Lung (tissue), 17 donors: ENCODE measurements at places on chromosomes 13 and 19. TPM values are rescaled to one million over a fixed set of nuclear protein-coding genes. Genes with fewer than 3 reads are reported as not detected.
A peak's percentile ranks its signal among the peaks of the same experiment; 100 is the strongest.

PRODH2 gene
- total RNA-seq, result not detected

OSCAR gene
- 77.4 TPM for total RNA-seq

DNA sequence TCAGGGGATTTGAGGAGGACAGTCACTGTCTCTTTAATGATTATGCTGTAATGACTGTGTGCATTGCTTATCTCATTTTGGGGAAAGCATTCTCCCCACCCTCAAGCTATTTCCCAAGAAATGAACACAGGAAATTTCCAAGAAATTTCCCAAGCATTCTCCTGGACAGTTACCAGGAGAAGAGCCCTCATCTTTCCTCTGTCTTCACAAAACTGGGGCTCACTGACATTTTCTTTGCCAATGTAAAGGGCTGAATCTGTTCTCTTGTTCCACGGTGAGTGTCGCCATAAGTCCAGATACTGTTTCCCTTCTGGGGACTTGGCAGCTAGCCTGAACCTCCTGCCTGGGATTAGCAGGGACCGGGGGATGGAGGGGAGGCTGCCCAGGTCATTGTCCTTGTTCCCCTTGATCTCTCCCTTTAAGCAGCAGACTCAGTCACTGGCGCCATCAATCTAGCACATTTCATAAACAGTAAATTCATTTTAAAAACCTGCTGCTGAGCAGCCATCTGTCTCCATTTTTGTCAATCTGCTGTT lies 172.8 kb downstream of the DNAJC15 start:
- DNase-seq, result peak; percentile 76

- peak; percentile 27 for DNase-seq
Measured at GRCh38 chr19:49916839-49917733, 11.9 kb upstream of the ATF5 start.

GRCh38 chr13:46210362-46211083 lies 1.2 kb upstream of the LRRC63 start:
- peak; percentile 2 for DNase-seq

DNA sequence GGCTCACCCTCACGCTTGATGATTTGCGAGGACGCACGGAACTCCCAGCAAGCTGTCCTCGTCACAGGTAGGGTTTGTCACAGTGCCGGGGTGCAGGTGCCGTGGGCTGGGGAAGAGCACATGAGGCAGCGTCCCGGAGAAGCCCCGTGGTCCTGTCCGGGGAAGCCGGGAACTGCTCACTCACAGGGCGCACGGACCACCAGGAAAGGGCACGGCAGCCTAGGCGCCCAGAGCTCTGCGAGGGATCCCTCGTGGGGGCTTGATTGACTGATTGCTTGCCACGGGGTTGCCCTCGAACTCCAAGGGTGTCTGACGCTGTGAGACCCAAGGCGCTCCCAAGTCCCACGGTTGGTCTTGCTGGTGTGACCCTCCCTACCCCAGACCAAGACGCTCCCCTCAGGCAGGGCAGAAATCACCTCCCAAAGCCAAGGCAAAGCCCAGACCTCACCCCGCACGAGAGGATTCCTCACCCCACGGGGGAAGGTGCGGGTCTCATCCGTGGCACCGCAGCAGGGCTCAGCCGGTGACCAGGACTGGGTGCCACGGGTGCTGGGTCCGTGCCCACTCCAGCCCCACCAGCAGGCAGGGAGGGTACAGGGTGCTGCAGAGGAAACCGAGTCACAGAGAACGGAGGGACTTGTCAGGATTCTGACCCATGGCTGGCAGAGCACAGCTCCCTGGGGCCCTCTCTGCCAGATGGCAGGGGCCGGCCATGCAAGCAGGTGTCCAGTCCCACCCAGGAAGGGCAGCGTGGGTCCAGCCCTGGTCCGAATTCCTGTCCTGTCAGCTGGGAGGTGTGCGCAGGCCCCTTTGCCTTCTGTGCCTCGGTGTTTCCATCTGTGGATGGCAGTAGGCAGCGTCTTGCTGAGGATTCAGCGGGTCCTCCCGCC lies 7.7 kb downstream of the C2CD4C start:
- no peak for DNase-seq

DNA sequence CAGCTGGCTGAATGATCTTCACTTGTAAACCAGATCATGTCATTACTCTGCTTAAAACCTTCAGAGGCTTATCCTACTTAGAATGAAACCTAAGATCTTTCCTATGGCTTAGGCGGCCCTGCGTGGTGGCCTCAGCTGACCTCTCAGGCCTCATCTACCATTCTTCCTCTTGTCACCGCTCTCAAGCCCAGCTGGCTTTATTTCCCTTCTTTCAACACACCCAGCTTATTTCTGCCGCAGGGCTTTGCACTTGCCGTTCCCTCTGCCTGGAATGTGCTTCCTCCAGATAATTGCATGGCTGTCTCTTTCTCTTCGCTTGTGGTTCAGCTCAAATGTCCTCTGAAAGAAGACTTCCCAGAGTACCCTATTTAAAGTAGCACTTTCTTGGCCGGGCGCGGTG lies 3.6 kb upstream of the ASF1B start:
- no peak for DNase-seq

GRCh38 chr19:57708641-57709361 lies at the start of gene ZNF154:
TSS of gene ZNF154 (minus strand) at chr19:57709204. CDS start at chr19:57708971, 233 bp downstream.
- DNase-seq, result peak; percentile 95
